CD4-positive, alpha-beta T cell (primary cell): ENCODE measurements at places on chromosomes 1 and 21.

GRCh38 chr1:93671099-93671621 is 10.5 kb downstream of the BCAR3 start:
- DNase-seq: no peak

GRCh38 chr21:36654324-36654723 is 44.6 kb upstream of the SIM2 start:
- no peak for DNase-seq

DNA sequence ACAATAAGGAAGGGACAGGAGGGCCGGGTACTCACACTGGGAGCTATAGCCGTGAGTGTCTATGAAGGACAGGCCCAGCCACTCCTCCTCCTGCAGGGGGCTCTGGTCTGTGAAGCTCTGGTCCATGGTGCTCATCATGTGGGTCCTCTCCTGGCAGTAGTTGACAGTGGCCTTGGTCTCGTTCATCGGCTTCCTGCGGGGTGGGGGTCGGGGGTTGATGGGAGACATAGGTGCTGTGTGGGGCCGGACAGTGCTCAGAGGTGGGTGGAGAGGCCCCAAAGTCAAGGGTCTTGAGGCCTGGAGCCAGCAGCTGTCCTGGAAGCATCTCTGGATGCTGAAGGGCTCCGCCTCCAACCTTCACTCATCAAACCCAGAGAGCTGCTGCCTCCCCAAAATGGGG is 260.4 kb downstream of the PTPRU start:
- no peak for DNase-seq

- no peak for DNase-seq
These were observed 97.2 kb downstream of the CAMTA1 start for GRCh38 chr1:6882414-6882813.

- no peak for DNase-seq
These were observed 3.1 kb upstream of the JAK1 start for GRCh38 chr1:64969305-64970046.

DNA sequence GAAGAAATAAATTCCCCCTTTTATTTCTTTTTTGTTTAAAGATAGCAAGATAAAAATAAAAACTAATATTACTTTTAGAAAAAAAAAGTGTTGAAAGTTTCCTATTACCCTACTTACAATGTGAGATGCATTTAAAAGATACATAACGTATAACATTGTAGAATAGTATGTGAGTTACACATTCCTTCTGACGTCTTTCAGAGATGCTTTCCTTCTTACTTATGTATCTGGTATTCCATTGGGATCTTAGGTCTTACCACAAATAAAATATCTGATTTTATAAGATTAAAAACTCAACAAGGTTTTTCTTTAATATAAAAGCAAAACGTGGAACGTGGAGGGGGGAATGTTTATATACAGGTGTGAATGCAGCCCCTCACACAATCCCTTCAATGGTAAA is 147.2 kb upstream of the ETS2 start:
- DNase-seq: no peak

DNA sequence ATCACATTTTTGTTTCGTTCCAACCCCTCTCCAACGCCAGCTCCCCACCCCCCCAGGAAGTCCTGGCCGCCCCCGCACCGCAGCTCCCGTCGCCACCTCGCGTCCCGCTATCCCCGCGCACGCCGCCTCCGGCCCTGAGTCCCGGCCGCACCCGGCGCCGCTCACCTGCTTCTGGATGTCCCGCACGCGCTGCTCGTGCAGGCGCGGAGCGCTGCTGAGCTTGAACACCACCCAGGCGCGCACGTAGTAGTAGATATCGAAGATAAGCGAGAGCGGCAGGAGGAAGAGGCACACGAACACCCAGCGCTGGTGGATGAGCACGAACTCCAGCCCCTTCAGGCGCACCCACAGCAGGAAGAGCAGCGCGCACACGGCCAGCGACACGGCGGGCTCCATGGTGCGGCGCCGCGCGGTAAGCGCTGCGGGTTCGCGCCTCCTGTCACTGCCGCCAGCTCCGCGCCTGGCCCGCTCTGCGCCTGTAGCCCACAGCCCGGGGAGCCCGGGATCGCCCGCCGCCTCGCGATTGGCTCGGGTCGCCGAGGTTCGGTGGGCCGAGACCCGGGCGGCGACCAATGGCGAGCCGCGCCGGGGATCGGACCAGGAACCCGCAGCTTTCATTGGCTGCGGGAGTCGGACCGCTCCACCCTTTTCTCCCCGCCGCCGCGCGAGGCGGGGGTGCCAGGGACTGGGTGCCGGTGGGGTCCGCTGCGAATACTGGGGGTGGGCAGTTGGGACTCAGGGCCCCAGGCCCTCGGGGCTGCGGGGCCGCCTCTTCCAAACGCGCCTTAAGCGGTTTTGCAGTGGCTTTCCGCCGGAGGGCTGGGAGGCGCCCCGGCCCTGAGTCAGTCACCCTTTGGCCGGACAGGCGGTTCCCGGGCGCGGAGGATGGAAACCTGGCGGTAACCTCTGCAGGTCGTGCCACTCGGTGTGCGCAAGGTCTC is at the start of gene DHCR24:
TSS of gene DHCR24 (minus strand) at position 472 of the 941 bp plus-strand sequence. CDS start at position 396, 76 bp downstream.
- peak; percentile 52 for DNase-seq

GRCh38 chr1:230337266-230337665 is 88.9 kb downstream of the PGBD5 start:
- DNase-seq: no peak

- DNase-seq: no peak
These were observed 34.0 kb downstream of the FOXO6 start for GRCh38 chr1:41394959-41395956.

DNA sequence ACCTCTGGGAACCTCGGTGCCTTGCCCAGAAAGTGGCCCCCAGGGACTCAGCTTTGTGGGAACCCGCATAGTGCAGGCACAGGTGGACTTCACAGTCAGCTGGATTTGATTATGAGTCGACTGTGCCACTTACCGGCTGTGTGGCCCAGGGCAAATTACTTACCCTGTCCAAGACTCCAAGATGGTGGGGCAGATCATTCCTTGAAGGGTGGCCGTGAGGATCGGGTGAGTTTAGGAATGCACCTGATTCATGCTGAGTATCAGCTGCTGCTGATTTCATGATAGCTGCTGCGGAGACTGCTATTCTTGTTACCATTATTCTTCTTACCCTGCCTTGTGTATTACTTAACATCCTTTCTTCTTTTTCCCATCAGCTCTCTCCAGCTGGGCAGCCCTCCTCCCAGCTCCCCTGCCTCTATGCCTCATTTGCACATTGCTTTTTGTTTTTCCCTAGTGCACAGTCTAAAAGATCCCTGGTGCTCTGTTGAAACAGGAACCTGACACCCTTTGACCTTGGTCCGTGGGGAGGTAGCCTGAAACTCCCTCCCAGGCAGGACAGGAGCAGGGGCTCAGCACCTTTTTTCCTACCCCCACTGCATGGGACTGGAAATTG is 40.5 kb upstream of the FHAD1 start:
- DNase-seq: no peak

GRCh38 chr1:202329891-202330290 is 11.8 kb downstream of the UBE2T start:
- DNase-seq: no peak

DNA sequence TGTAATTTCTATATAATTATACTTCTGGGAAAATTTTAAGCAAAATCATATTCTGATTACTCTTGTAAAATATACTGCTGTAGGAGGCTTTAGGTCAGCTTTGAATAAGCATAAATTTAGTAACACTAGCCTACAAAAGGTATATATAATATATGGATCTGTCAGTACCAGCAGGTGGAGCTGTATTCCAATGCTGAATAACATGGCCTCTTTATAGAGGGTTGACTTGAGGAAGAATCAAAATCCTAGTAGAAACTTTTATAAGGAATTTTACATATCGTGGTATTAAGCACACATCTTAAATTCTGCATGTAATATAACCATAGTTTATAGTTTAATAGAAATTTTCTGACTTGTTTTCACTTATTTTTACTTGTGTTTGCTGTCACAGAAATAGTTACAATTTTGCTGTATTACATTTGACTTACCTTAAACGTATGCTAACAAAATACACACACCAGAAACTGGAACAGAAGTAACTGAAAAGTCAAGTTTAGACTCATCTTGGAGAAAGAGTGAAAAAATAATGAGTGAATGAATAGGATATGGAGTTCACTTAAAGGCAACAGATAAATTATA is 79.3 kb downstream of the HMCN1 start:
- DNase-seq: no peak

DNA sequence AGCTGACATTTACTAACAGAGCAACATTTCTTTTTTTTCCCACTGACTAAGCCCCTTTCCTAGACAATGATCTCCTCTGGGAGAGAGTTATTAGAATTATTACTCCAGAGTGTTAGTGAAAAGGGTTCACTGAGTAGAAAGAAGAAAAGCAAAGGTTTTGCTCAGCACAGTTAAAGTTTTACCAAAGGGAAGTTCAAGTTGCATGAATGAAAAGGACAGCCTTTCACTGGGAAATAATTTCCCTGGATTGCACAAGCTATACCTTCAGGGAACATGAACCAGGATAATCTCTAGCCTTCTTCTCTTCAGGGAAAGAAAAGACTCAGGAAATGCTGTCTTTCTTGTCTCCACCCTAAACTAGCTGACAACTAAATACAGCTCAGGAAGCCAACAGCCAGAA is 71.4 kb upstream of the ESRRG start:
- DNase-seq: no peak

DNA sequence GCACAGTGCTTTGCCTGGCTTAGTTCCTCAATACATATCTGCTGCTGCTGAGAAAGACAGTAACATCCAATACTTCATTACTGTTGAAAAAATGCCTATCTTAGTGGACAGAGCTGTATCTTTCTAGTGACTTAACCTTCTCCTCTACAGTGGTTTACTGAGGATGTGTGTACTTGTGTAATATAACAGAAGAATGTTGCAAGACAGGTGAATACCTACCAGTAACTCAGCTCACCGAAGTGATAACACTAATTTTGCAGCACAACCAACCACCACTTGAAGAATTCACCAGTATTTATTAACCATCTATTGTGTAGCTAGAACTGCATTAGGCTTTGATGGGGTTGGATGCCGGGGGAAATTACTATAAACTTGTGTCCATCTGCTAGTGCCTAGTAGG is 16.6 kb upstream of the TNN start:
- DNase-seq: no peak

DNA sequence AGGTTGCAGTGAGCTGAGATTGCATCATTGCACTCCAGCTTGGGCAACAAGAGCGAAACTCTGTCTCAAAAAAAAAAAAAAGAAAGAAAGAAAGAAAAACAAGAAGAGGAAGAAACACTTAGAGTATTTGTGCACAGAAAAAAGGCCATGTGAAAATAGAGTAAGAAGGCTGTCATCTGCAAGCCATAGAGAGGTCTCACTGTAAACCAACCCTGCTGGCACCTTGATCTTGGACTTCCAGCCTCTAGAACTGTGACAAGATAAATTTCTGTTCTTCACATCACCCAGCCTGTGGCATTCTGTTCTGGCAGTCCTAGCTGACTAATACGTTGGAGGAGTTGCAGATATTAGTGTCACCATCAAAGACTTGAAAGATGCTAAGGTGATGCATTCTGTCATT is 12.1 kb upstream of the ZDHHC18 start:
- no peak for DNase-seq

- DNase-seq: no peak
These were observed 147 bp downstream of the CLSTN1 start for GRCh38 chr1:9823693-9823942.

- DNase-seq: no peak
These were observed 1165.2 kb downstream of the BRINP3 start for GRCh38 chr1:189312499-189312898.

DNA sequence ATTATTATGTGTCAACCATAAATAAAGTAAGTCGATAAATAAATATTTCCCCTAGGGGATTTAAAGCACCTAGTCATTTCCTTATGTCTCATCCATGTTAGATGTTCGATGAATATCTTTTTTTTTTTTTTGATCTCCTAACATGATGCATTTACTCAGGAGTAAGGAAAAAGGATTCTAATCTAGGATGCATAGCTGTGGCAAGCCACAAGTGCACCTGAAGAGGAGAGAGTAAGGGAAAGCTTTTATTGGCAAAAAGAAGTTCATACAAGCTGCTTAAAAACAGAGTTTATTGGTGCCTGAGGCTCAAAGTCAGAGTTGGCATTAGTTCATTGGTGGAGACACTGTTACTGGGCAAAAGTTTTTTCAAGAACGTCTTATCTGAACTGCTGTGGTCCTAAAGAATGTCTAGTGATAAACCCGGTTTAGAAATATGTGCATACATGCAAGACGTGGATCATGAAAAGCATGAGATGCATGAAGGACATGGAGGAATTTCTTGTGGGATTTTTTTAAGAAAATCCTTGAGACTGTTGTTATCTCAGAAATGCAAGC is 51.7 kb downstream of the SWT1 start:
- DNase-seq: no peak

DNA sequence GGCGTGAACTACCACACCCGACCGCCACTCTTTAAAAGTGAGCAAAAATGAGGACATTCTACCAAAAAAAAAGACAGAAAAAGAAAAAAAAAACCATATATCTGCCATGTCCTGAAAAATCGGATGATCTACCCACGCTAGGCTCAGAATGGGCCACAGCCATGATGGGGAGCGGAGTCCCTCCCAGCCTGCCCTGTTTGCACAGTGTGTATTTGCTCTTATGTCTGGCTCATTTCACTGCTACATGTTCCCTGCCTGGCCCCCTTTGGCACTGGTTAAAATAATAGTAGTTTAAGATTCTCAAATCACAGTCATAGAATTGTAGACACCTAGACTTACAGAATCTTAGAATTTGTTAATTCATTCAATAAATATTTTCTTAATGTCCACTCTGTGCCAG is 121.9 kb downstream of the PTPRU start:
- DNase-seq: no peak

DNA sequence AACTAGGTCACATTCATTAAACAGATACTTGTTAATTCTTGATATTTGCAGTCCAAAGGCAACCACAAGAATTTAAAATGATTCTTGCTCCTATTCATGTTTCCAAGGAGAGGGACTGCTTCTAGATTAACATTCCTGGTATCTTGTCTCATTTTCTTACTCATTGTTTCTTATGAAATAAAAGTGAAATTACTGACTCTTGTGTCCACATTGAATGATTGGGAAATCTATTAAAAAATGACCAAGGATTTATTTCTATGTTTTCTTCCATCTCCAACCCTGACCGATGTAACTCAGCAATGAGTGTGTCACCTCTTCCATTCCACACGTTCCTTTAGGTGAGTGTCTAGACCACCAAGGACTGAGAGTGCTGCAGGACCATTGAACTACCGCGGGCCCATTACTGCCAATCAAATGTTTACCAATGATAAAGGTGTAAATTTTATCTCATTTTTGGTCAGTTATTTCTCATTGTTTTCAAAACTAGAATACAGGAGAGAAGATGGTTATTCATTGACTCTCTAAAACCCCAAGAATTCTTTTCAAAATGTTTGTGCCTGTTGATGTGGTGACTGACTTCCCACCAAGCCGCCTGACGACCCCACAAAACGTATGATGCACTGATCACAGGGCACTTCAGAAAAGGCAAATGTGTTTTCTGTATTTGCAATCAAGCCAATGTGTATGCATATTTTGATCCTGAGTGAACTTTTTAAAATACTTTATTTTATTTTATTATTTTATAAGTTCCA is 414.6 kb upstream of the PTBP2 start:
- DNase-seq: no peak

- DNase-seq: no peak
These were observed 71.7 kb upstream of the GUCA2B start for GRCh38 chr1:42081475-42081874.
